GM23338 (cell line): ENCODE measurements at places on chromosomes 1 and 21.

DNA sequence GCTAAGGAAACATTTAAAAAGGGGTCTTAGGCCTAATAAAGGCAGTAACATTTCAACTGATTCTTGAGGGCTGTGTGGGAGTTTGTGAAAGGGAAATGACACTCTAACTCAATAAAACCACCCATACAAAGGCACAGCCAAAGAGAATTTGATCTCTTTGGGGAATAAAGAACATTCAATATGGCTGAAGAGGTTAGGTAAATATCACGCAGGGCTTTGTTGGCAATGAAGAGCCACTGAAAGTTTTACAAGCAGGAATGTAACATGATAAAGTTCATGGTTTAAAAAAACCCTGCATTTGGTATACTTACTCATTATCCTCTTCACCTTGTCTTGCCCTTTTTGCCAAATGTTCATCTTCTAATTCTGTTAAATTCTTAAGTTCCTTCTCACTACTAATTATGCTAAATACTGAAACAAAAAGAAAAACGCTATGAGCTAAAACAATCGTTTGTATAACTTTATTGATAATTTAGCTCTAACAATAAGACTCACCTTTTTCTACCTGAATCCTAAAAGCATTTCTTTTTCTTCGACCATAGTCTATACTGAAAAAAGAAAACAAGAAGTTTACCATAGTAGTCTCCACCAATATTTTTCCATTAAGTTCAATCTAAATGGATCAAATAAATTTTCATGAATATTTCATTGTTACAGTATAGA is 12.5 kb downstream of the NVL start:
- DNase-seq = no peak

DNA sequence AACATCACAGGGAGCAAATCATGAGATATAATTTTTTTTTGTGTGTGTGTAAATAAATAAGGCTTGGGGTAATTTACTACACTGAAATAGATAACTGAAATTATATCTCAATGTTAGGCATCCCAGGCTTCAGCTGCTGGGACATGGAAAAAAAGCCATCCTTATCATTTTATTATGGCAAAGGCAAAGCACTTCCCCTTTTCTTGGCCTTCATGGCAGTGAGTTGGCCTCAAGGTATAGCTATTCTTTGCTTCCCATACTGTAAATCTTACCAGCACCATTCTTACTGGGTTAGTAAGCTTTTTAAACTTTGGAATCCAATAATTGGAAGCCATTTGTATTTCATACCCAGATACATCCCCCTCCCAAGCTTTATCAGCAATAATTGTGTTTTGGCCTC is 29.0 kb downstream of the RBM11 start:
- no peak for DNase-seq

GRCh38 chr1:171655746-171656116 is 3.2 kb upstream of the MYOC start:
- no peak for DNase-seq

DNA sequence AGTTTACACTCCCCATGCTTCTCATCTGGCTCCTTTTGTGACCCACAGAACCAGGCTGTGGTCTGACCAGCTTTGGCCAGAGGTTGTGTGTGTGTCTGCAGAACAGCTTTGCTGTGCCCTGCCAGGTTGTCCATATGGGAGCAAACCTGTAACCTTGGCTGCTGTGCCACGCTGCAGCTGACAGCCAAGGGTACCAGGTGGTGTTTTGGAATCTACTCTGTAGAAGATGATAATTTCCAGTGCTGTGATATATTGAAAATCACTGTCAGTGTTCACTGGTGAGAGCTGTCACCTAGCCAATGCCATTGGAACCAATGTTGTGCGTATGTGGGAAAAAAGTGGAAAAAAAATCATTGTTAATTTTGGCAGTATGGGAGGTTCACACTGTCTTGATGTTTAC is 18.2 kb downstream of the CENPF start:
- DNase-seq = no peak
